EH (cell line): ENCODE measurements at places on chromosomes 16 and 17.
A peak's percentile ranks its signal among the peaks of the same experiment; 100 is the strongest.

DNA sequence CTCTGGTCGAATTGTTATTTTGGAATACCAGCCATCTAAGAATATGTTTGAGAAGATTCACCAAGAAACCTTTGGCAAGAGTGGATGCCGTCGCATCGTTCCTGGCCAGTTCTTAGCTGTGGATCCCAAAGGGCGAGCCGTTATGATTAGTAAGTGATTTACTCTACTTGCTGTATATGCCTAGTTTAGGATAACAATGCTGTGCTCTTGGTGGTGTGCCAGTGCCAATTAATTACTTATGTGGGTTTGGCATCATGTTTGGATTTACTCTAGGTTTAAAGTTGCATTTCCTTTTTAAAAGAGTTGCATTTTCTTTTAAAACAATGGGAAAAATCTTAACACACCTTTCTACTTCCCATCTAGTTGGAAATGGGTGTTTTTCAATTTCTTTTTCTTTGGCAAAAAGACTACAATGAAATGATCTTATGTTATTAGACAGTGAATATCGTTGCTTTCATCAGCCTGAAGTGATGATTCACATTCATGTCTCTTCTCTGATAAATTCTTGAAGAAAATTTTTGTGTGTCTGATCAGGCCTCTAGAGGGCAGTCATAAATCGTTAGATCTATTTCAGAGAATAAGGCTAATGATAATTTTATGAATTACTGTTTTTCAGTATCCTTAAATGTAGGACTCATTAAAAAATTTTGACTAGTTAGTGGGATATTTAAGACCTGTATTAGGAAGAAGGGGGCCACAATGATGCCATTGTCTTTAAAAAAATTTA is 5.6 kb downstream of the SF3B3 start:
- peak; percentile 78 for DNase-seq

DNA sequence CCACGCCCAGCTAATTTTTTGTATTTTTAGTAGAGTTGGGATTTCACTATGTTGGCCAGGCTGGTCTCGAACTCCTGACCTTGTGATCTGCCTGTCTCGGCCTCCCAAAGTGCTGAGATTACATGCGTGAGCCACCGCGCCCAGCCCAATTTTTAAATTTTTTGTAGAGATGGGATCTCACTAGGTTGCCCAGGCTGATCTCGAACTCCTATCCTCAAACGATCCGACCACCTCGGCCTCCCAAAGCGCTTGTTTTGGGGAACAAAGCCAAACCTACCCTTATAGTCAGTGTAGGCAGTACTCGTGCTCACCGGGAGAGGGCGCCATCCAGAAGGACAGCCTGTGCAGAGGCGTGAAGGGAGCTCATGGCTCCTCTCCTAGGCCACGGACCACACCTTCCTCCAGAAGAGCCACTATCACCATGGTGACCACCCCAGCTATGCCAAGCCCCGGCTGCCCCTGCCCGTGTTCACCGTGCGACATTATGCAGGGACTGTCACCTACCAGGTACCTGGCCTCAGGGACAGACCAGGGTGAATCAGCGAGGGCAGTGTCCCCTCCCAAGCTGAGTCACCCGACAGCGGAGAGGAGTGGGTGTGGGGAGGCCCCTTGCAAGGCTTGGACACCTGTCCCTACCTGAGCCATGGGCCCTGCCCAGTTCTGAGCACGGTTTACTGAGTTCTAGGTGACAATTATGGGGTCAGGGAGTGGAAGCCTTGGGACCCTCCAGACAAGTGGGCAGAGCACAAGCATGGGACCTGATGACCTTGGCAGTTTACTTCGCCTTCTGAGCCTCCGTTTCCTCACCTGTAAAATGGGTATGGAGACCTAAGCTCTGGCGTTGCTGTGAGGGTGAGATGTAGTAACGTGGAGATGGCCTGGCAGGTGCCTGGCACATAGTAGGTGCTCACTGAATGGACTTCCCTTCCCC is 13.7 kb downstream of the MYO15B start:
- DNase-seq = peak; percentile 36

DNA sequence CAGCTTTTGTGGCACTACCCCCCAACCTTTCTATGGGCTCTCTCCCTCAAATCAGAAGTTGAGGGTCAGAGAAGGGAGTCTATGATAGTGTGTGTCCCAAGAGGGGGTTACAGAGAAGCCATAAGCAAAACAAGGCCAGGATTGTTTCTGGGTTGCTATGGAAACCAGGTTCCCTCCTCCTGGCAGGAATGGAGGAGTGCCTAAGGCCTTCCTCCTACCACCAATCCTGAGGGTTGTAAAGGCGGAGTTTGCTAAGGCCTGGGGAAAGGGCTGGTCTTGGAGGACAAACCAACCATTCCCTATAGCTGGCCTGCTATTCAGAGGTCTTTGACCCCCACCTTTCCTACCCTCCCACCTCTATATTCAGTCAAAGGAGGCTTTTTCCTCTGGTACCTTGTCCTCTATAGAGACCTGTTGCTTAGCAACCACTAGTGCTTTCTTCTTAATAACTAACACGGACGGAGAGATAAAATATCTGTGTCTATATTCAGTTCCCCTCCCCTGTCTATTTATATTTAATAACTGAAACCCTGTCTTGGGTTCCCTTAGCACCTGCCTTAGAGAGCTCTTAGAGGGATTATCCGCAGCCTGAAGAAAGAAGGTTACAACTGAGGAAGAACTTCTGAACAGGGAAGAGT is 43.4 kb downstream of the NEUROD2 start:
- peak; percentile 6 for DNase-seq

DNA sequence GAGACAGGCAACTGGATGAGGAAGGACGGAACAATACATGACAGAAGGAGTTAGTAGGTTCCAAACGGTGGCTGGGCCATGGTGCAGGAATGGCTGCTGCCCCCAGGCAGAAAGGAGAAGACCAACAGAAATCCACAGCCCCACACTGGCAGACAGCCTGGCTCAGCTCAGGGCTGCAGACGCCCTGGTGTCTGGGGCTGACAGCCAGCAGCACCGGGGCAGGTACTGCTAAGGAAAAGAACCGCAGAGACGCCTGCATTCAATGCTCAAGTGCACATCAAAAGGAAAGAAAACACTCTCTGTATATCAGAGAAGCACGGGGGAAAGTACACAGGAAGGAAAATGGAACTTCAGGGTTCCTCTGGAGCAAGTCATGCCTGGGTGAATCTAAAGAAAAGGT is 53.4 kb downstream of the GAS7 start:
- DNase-seq = no peak

DNA sequence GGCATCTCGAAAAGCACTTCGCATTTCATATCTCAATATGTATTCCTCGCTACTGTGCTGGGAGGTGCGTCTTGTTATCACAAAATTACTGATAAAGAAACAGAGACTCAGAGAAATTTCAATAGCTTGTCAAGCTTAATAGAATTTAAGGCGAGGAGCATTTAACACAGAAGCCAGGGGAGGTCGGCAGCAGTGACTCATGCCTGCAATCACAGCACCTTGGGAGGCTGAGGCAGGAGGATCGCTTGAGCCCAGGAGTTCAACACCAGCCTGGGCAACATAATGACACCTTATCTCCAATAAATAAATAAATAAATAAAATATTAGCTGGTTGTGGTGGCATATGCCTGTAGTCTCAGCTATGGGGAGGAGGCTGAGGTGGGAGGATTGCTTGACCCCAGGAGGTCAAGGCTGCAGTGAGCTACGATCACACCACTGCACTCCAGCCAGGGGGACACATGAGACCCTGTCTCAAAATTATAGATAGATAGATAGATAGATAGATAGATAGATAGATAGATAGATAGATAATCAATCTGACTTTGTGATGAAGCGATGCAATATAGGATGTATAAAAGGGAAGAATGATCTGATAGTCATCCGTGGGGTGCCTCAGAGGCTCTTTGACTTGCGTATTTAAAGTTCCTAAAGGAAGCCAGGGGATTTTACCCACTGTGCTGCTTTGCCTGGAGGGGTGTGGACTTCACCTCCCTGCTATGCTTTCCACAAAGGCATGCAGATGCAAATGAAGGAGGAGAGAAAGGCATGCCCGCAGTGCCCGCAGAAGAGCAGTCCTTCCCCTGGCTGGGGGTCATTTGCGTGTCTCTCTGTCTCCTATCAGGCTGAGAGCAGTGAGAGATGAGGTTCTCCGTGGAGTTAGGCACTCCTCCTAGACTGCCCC is 15.9 kb upstream of the USP10 start:
- no peak for DNase-seq

GRCh38 chr17:11239379-11239970 is 1.5 kb upstream of the SHISA6 start:
- no peak for DNase-seq

- no peak for DNase-seq
These were observed 427.1 kb downstream of the ZFHX3 start for GRCh38 chr16:72620853-72621252.

DNA sequence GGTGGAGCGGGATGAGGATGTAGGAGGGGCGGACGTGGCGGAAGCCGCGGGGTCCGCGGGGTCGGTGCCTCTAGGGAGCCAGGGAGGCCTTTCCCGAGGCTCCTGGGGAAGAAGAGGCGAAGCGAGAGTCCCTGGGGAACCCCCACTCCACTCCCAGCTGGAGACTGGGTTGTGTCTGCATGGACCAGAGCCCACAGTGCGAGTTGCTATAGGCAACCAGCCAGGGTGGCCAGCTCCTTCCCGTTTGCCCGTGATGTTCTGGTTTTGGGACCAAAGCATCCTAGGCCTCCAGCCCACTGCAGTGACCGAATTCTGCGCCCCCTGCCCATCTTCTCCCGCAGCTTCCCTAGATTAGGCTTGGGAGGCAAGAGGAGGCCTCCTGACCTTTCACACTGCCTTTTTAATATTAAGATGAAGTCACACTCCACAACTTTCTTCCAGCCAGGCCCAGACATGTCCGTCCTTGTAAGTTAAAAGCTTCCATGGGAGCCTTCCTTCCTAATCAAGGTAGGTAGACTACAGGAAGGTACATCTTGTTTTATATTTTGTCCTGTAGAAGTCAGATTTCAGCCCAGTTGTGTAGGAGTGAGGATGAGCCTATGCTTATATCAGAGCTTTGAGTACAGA is 469 bp downstream of the AMZ2 start:
- peak; percentile 72 for DNase-seq

DNA sequence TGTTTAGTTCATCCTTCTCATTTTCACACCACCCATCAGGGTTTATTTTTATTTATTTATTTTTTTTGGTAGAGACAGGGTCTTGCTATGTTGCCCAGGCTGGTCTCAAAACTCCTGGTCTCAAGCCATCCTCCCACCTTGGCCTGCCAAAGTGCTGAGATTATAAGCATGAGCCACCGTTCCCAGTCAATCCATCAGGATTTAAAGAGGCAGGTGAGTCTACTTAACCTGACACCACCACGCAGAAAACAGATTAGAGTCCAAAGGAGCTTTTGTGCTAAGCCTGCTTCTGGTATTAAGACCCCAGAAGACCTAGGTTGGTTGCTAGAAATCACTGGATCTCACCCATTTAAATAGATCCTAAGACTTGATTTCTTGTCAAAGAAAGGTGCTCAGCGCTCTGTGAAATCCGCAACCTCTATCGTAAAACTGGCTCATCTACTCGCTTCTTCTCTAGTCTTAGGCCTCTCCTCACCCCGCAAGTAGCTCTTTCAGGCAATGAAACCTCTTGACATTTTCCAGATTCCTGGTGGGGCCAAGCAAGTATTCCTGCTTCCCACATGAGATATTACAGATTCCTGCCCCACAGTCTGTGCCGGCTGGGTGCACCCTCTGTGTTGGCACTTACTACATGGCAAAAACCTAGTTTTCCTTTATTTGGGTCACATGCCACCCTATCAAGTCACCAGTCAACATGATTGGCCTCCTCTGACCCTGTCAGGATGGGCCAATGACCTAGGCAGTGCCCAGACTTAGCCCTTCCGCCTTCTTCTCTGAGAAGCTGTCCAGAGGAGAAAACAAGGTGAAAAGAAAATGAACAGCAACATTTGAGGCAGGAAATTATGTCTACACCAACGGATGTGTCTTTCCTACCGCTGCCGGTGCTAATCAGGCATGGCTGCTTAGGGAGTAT is 9.0 kb downstream of the PITPNA start:
- no peak for DNase-seq

GRCh38 chr17:73261952-73262675 is 434 bp upstream of the CPSF4L start:
- no peak for DNase-seq

GRCh38 chr16:84823484-84823883 is 3.7 kb downstream of the CRISPLD2 start:
- DNase-seq = peak; percentile 72

GRCh38 chr17:13540546-13540945 is 61.2 kb downstream of the HS3ST3A1 start:
- no peak for DNase-seq

DNA sequence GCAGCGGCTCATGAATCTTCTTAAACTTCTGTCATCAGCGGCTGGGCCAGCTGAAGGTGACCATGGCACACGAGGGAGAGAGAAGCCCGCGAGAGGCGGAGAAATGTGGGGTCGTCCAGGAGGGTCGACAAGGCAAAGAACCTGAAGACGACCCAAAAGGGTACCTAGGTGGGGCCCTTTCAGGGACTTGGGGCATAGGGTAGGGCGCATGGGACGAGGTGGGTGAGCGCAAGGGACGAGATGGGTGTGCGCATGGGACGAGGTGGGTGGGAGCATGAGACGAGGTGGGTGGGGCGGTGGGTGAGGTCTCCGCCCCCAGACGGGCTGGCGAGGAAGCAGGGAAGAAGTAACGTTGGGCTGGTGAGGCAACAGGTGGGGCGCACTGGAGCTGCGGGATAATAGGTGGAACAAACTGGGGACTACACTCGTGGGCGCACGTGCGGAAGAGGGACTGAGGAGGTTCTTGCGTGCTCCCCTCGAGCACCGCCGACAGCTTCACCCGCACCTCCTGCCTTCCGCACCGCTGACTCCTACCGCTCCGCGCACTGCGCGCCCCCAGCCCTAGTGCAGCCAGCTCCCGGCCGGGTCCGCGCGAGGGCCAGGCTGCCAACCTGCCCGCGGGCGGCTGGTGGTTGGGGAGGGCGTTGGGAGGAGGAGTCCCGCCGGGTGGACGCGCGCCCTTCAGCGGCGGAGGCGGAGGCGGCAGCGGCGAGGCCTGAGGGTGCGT is 23.2 kb upstream of the CRYM start:
- peak; percentile 71 for DNase-seq

DNA sequence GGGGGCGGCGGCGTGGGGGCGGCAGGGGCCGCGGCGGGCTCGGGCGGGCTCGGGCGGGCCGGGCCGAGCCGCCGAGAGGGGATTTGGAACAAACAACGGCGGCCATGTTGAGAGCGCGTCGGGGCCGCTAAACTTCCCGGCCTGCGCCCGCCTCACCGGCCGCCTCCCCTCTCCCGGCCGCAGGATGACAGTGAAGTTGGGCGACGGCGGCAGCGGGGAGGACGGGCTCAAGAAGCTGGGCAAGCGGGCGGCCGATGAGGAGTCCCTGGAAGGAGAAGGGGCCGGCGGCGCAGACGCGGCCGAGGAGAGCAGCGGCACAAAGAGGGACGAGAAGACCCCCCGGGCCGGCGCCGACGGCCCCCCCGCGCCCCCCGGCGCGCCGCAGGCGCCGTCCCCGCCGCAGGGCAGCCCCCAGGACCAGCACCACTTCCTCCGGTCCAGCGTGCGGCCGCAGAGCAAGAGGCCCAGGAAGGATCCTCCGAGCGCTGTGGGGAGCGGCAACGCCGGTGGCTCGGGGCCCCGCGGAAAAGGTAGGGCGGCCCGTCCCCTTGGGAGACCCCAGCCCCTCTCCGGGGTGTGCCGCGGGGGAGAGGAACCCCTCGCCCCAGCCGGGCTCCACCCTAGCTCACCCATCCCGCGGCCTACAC is 2.4 kb downstream of the CRAMP1 start:
- peak; percentile 54 for DNase-seq

- DNase-seq = peak; percentile 35
These were observed 724 bp downstream of the GAA start for GRCh38 chr17:80101946-80102663.

- no peak for DNase-seq
These were observed 14.7 kb upstream of the SKAP1 start for GRCh38 chr17:48444516-48445247.

- no peak for DNase-seq
These were observed 1049.4 kb upstream of the EEF2KMT start for GRCh38 chr16:6146874-6147425.
